ENCODE measurements at places on chromosomes 13 and 19.

DNA sequence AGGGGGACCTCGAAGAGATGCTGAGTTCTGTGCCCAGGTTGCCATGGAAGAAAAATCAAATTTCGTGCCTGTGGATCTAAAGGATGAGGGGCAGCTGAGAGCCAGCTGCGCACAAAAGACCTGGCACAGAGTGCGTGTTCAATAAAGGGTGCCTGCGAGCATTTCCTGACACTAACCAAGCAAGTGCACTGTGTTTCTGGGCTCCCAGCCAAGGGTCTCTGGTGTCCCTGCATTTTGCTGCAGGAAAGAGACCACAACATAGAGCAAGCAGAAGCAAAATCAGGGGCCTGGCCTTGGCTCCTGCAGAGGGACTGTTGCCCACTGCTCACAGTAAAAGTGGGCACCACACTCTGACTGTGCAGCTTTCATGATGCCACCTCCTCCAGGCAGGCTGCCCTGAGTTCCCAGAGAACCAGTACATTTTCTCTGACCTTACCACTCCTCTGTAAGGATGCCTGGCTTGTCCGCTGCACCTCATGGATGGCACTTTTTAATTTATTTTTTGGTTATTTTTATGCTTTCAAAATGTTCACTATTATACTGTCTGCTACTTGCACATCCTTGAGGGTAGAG is 70.8 kb upstream of the GPR12 start:
- no peak for DNase-seq

DNA sequence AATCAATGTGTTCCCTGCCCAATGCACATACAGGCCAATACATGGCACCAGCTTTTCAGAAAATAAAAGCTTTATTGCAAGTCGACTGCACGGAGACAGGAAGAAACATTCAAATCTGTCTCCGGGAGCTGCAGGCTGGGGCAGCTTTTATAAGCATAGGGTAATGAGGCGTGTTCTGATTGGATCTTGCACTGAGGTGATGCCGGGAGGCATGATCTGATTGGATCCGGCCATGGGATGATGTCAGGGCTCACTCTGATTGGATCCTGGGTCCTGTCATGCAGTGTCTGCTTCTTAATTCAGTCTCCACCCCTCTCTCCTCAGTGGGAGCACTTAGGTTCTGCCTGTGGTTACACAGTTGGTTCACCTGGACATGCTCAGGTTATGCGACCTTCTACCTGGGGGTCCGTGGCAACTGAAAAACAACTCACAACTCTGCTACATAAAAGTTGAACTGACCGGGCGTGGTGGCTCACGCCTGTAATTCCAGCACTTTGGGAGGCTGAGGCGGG is 11.8 kb upstream of the FBN3 start:
- DNase-seq: no peak

DNA sequence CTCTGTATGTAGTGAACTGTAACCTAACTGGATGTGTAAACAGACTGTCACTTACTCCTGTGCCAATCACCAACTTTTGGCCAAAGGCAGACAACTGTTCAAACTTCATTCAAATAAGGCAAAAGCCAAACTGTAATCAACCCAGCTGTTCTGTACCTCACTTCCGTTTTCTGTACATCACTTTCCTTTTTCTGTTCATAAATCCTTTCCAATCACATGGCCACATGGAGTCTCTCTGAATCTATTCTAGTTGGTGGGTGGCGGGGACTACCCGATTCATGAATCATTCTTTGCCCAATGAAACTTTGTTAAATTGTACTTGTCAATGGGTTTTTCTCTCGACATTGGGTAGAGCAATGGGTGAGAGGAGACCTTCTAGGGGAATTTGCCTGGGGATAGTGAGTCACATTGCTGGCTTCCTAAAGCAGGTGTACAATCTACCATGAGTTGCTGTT is 178.3 kb upstream of the RFC3 start:
- no peak for DNase-seq

DNA sequence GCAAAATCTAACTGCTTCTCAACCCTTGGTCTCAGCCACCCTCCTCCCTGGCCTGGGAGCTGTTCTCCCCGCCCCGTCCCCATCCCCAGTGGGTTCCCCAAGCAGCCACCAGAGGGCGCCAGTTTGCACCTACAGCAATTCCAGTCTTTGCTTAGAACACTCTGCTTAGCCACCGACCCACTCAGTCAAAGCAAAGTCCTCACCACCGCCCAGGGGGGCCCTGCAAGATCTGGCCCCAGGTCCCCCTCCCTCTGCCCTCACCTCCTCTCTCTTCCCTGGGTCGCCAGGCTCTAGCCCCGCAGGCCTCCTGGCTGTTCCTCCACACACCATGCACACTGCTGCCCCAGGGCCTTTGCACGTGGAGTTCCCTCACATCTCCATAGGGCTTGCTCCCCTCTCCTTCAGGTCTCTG is 12.4 kb downstream of the TMEM143 start:
- DNase-seq: no peak

GRCh38 chr13:36766295-36766694 is 52.7 kb upstream of the RFXAP start:
- DNase-seq: no peak

DNA sequence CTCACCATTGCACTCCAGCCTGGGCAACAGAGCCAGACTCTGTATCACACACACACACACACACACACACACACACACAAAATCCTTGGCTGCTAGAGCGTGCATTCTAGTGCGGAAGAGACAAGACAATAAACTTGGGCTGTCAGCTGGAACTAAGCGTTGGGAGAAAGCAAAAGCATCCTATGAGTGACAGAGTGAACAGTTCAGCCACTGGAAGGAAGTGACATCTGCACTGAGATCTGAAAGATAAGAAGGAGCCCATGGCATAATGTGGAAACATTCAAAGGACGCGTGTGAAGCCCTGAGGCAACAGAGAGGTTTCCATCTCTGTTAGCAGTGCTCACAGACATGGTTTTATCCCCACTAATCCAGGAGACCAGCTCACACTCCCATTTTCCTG is 3.5 kb upstream of the SLC1A5 start:
- DNase-seq: no peak

DNA sequence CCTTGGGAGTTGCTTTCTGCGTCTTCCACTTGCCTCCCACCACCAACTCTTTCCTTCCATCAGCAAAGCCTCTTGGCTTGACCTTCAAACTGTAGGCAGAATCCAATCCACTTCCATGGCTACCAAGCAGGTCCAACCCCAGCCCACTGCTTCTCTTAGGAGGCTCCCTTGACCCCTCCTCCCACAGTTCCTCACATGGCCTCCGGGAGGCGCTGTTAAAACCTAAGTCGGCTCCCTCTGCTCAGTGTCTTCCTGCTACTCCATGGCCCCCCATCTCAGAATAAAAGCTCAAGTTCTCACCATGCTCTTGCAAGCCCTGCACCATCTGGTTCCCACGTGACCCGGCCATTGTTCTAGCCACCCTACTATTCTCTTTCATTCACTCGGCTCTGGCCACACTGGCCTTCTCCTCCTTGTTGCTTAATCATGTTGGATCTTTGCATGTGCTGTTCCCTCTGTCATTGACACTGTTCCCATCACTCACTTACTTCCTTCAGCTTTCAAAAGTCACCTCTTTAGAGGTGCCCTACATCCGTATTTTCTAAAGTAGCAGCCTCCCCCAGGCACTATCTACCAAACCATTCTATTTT is 7.5 kb downstream of the IZUMO2 start:
- DNase-seq: no peak

- DNase-seq: no peak
Observed at GRCh38 chr19:30648866-30649862, 277.0 kb downstream of the ZNF536 start.

DNA sequence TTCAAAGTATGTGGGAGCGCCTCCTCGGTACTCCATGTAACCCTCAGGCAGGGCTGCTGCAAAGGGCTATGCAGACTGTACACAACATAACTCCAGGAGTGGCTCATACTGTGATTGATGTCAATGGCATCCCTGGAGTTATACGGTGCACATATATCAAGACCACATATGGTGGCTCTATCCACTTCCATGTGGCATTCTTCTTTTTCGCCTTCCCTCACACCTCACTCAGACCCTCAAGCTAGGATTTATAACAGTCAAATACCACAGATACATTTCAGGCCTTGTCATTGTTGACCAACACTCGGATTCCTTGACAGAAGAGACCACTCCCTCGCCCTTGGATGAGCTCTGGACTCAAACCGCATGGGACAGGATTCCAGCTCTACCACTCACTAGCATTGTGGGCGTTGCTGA is 11.3 kb upstream of the UBL3 start:
- peak; percentile 92 for DNase-seq

- no peak for DNase-seq
Observed at GRCh38 chr13:98478189-98479129, 98.4 kb downstream of the STK24 start.

DNA sequence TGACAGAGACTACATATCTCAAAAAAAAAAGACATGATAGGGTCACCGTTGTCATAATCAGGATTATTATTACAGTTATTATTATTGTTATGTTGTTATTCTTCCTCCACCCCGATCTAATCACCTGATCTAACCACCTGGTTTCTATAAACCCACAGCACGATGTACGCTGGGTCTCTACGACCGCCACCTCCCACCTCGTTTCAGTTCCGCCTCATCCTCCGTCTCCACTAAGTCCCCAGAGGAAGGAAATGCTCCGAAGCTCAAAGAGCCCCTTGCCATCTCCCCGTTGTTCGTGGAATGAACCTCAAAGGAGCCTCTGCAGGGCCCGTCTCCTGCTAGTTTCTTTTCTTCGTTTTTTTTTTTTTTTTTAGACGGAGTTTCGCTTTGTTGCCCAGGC is 15.9 kb upstream of the MEIS3 start:
- no peak for DNase-seq

- no peak for DNase-seq
Observed at GRCh38 chr19:35031072-35031881, 1.0 kb downstream of the SCN1B start.

- DNase-seq: no peak
Observed at GRCh38 chr13:19181621-19182485, at the start of gene TUBA3C. TUBA3C (minus strand) TSS chr13:19181824; CDS start chr13:19181747, 77 bp downstream.

Measured in AG09309 (cell line).